ENCODE measurements at places on chromosomes 12 and 14.

GRCh38 chr12:128660532-128661225, 163.1 kb downstream of the SLC15A4 start:
- no peak for DNase-seq

- DNase-seq, result no peak
Observed at GRCh38 chr12:92745856-92746550, 43.2 kb downstream of the PLEKHG7 start.

DNA sequence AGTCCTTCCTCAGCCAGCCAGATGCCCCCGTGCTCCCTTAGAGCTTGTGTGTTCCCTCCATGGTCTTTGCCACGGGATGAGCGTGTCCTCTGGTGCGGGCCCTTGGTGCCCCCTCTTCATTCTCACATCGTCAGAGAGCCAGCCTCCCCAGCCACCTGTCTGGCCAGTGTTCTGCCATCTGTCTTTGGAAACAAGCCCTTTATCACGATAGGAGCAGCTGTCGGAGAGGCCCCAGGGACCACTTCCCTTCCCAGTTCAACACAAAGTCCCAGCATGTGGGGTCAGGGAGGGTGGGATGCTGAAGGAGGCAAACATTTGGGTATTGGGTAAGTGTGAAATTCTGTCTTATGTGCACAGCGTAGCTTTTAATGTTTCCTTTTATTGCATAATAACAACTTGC, 44.5 kb downstream of the DYNC1H1 start:
- DNase-seq, result no peak

DNA sequence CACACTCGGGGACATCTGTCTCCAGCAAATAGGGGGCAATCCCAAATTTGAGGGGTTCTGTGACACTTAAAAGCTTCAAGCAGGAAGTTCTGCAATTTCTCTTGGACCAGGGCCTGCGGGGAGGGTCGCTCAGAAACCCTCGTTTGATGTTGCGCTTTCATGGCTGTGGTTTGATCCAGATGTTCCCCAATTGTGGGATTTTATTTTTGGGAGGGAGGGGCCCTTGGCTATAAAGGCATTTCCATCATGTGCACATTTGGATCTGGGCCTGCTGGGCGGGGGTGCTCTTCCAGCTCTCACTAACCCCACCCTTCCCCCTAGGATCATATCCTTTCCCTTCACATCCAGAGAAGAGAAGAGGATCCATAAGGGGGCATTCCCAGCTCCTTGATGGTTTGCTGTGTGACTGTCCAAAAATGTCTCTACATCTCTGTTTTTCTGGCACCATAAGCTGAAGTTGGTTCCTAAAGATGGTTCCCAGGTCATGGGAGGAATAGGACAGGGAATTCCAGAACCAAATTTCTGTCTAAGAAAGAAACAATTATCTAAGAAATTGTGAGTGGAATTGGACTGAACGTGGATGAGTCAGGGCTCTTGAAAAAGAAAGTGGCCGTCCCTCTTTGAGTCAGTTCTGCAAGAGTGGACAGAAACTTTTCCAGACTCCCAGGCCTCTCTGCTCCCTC, 47.2 kb downstream of the SMUG1 start:
- no peak for DNase-seq

DNA sequence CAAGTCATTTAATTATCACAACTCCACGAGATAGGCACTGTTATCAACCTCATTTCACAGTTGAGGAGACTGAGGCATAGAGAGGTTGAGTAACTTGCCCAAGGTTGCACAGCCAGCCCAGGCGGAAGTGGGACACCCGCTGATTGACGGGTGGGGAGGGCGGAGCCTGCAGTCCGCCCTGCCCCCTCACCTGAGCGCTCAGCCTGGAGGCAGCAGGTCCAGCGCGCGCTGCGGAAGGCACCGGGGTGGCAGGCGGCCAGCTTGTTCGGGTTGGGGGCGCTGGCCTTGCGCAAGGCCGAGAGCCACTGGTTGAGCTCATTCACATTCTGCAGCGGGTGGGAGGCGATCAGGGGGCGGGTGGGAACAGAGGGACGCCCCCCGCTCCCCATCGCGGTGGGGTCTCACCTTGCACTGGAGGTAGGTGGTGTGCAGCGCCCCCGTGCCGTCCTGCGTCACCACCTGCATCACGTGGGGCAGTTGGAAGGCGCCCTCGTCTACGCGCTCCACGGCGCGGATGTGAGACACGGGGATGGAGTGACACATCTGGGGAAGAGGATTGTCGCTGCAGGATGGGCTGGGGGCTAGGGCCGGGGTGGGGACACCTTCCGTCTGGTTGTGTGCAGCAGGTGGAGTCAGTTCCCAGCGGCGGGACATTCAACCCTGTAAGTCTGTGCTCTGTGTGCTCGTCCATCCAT, 31.7 kb downstream of the RASAL1 start:
- no peak for DNase-seq

GRCh38 chr12:51548241-51548640, 42.8 kb upstream of the SCN8A start:
- no peak for DNase-seq

GRCh38 chr14:72942934-72943333, 16.7 kb downstream of the DCAF4 start:
- no peak for DNase-seq

DNA sequence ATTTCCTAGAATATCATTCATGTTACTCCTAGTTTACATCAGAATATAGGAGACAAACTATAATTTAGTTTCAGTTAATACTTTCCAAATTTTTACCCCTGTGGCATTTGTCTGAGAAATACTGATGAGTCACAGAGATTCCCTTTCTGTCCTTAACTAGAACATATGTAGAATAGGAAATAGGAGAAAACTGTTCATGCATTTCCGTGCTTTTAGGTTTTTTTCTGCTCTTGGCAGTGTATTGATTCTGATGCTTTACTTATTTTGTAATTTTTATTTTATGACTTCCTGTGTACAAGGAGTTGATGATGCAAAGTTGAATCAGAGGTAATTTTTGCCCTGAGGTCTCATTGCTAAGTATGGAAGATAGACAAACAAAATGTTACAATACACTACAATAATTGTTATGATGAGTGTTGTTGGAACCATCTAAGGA, 23.0 kb downstream of the MNAT1 start:
- peak; percentile 24 for DNase-seq

GRCh38 chr14:104578321-104578720, 1.2 kb upstream of the C14orf180 start:
- DNase-seq, result no peak

GRCh38 chr12:21615431-21615830, 10.8 kb upstream of the GYS2 start:
- DNase-seq, result no peak

DNA sequence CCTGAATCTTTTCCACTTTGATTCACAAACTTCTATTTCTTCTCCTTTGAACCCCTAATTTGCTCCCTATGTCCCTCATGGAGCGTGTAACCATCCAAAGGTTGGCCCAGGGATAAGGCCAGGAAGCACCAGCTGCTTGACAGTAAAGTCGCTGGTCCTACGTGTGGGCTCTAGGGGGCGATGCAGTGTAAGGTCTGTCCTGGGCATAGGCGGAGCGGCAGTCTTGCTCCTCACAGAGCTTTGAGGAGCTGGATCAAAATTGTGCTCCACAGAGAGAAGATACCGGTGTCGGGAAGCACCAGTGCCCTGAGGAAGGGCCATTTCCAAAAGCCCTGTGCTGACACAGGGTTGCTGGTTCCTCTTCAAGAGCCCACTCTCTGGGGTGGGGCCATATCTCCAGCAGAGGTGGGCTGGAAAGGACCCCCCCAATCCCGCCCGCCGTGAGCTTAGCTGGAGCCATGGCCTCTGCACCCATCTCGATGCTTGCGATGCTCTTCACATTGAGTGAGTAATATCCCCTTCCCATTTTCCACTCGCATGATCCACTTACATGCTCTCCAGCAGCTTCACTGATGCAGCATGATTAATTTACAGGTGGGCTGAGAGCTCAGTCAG, 49.9 kb upstream of the OR4E1 start:
- peak; percentile 15 for DNase-seq

DNA sequence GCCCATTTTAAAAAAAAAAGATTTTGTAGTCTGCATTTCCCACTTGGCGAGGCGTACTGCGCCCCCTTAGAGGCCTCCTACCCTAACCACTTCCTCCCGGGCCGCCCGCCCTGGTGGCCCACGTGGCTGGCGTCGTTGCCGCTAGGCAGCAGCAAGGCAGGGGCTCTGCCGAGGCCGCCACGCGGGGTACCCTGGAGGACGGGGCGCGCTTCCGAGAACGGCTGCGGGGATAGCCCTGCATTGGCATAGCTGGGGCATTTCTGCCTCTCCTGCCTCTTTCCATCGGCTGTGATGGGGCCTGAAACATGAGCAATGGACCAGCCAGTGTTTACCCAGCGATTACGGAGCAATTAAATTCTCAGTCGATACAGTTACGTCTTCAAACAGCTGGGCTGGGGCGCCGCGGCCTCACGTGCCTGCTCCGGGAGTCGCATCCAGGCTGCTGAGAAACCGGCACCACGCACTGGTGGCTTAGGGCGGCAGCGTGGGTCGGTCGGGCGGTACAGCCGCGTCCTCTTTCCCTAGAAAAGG, 38.0 kb downstream of the IQSEC3 start:
- peak; percentile 92 for DNase-seq

DNA sequence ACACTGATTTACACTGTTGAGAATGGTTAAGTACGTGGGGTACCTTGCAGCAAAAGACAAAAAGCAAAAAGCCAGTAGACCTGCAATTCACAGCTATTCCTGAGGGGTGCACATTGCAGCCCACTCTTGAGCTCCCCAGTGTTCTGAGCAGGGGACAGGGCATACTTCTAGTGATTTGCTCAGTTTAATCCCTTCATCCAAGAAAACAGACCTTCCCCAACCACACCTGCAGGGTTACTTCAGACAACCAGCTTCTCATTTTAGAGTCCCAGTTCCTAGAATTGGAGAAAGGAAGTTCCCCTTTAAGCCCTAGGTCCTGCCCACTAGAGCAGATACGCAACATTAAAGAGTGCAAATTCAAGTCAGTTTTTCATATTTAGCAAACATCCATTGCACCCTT, 3.6 kb upstream of the WSB2 start:
- no peak for DNase-seq

DNA sequence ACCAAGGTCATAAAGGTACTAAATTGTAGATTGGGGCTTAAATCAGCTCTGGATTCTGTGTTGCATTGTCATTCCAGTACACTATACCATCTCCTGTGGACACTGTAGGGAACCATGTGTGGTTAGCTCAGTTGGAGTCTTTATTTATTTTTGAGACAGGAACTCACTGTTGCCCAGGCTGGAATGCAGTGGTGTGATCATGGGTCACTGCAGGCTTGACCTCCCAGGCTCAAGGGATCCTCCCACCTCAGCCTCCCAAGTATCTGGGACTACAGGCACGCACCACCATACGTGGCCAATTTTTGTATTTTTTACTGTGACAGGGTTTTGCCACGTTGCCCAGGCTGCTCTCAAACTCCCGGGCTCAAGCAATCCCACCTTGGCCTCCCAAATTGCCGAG, 6.7 kb downstream of the PAPOLA start:
- DNase-seq, result no peak

DNA sequence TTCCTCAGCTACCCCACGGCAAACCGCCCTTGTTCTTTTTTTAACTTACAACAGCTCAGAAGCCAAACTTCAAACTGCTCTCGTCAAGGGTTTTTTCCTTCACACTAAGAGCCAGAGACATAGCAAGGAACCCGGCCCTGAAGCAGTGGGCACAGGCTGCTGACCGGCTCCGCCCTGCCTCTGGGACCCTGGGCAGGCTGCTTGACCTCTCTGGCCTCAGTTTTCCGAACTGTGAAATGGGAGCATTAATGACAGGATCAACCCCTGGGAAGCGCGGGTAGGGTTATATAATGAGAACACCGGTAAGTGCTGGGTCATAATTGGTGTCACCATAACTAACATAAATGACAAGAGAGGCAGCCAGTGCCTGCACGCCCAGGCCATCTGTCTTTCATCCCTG, 21.2 kb upstream of the FZD10 start:
- no peak for DNase-seq

DNA sequence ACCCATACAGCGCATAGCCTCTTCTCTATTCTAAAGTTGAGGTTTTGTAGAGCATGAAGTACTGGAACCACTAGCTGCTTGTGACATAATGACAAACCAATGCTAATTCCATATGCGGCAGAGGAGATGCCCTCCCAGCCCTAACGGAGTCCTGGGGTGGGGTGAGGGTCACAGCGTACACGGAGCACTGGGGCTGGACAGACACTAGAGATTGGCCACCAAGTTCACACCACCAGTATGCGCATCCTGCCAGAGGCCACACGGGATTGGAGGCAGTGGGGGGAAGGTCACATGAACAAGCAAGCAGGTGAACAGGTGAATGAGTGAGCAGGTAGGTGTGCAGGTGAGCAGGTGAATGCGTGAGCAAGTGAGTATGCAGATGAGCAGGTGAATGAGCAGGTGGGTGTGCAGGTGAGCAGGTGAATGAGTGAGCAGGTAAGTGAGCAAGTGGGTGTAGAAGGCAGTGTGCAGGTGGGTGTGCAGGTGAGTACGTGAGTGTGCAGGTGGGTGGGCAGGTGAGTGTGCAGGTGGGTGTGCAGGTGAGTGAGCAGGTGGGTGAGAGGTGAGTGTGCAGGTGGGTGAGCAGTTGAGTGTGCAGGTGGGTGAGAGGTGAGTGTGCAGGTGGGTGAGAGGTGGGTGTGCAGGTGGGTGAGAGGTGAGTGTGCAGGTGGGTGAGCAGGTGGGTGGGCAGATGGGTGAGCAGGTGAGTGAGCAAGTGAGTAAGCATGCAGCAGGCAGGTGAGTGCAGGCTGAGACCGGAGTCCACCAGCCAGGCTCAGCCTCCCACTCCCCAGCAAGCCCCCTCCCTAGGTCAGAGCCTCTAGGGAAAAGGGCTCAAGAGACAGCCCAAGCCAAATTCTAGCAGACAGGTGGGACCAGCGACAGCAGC, 52.7 kb downstream of the CCDC85C start:
- no peak for DNase-seq

All from NCI-H1436 (cell line).